Globus pallidus (tissue), 1 donor: ENCODE measurements at places on chromosomes 7 and 10.

DNA sequence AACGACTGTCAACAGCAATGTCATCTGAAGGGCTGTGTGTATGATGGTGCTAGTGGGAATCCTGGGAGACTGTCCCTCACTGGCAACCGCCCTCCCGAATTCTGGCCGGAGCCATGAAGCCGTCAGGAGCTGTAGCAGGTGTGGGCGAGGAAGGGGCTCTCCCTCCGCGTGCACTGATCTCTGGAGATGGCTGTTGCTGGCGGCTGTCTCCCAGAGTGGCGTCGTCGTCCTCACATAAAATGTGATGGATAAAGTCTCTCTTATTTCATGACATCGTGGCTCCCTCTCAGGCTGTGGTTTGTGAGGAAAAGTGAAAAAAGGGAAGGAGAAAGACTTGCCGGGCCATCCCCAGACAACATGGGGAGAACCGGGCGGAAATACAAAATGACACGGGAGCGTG, 216.5 kb downstream of the DNAJB6 start:
- DNase-seq, result no peak

DNA sequence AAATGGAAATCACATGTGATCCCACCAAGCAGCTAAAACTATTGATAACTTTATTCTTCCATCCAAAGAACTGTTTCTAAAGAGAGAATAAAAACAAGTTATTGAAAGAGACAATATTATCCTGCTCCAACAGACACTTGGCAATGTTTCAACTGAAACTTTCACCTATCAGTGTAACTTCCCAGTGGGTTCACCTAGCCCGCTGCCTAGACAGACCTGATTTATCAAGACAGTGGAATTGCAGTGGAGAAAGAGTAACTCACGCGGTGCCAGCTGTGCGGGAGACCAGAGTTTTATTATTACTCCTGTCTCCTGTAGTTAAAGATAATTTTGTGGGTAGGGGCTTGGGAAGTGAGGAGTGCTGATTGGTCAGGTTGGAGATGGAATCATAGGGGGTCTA, 199.8 kb downstream of the AHR start:
- no peak for DNase-seq

- DNase-seq, result peak; percentile 60
Measured at GRCh38 chr10:113322843-113323242, 230.0 kb upstream of the HABP2 start.

- no peak for DNase-seq
Measured at GRCh38 chr10:99329304-99329553, at the start of gene CNNM1. Gene CNNM1 (plus strand): TSS chr10:99329356. CDS start chr10:99329388, 32 bp downstream.

GRCh38 chr7:113608782-113609181, 310.0 kb downstream of the PPP1R3A start:
- DNase-seq, result no peak

- no peak for DNase-seq
Measured at GRCh38 chr7:31027161-31027965, 24.7 kb upstream of the ADCYAP1R1 start.

DNA sequence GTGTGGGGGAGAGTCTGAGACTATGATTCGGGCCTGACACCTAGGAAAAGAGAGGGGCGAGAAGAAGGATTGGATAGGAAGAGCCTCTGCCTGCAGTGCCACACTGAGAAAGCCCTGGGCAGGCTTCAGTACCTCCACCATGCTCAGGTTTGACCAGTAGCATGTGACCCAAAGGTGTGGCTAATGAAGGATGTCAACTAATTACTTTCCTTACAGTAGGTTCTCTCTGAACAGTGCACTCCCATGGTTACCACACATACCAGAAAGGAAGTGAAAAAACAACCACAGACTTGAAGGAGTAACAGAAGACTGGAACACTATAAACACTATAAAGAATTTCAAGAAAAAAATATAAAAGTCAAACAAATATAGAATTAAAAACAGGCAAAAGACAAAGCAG, 46.2 kb downstream of the SEM1 start:
- DNase-seq, result no peak

DNA sequence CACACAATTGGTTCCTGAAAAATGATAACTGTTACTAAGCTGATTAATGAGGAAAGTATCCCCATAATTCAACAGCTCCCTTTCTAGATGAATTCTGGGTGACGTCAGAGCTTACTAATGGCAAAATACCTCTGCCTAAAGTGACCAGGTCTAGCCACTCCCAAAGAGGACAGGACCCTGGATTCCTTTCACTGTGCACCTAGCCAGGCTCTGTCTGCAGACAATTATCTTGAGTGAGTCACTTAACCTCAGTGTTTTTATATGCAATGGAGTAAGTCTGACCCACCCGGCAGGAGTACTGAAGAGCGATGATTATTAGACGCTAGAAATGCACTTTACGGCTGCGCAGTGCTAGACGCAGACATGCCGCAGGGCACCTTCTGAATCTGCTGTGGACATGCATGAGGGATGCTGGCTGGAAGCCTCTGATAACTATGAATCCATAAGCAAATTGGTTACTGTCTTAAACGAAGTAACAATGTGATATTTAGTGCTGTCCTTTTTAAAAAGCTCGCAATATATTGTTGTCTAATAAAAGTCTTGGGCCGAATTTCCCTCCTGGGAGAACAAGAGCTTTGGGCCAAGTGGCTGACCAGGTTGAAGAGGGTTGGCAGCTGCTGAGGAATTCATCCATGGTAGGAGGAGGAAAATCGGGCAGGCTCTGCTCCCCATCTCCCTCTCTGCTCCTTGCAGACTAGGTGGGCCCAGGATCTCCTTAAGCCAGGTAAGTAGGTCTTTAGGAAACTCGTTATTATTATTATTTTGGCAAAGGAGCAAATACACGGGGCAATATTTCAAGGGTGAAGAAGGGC, 4.6 kb upstream of the INPP5A start:
- no peak for DNase-seq

- DNase-seq, result no peak
Measured at GRCh38 chr7:144414815-144415214, 11.3 kb upstream of the NOBOX start.

- DNase-seq, result no peak
Measured at GRCh38 chr10:20893297-20893696, 3.8 kb downstream of the NEBL start.

DNA sequence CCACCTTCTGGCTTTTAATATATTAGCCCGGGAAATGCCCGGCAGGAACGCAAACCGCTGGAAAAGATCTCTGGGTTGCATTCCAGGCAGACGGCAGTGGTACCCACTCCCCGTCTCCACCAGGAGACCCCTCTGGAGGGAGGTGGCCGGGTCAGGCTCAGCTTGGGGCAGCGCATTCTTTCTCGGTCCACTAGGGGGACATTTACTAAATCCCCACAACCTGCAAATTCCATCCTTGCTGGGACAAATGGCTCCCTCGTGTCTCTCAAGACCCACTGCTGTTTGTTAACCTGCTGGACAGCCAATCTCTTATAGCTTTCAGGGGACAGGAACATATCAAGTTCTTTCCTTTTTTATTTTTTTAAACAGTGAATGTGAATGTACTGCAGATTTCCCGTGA, 45.8 kb upstream of the CARD11 start:
- no peak for DNase-seq

DNA sequence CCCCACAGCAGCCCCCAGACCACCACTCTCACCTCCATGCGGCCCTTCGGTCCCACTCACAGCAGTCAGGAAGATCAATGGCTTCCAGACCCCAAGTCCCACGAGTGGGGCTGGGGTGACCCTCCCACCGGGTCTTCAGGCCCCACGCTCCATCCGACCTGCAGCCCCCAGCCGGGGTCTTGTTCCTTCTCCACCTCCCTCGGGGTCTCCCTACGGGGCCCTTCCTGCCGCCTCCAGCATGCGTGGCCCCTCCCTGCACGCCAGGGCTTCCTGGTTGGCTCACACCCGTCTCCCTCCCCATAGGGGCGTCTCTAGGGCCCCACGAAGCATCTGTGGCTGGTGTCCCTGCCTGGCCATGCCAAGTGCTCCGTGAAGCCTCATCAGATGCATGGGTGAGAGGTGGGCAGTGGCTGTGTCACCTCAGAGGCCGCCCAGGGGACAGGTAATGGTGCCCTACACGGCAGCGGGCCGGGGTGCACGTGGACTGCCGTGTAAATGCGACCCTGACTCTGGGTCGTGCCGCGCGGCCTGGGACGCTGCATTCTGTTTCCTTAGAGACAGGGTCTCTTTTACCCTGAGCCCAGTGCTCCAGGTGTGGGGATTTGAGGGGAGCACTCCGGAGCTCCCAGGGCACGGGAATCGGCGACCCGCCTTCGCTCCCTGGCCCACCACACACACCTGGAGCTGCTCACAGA, 19.9 kb downstream of the ADAP1 start:
- DNase-seq, result no peak

GRCh38 chr10:191703-192518, 56.7 kb downstream of the ZMYND11 start:
- DNase-seq, result no peak

DNA sequence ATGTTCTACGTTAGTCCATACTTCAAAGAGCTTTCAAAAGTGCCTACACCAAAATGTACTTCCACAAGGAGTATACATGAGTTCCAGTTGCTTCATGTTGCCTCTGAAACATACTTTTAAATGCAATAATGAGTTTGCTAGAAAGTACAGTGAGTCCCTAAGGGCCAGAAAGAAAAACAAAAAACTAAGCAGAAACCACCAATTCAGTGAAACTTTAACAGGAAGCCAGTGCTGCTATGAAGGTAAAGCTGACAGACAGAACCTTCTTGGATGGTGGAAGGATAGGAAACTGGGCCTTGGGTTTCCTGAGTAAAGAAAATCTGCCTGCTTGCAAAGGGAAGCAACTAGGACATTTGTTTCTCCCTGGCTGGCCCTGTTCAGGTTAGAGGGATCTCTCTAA, 104.2 kb downstream of the CTTNBP2 start:
- no peak for DNase-seq

- no peak for DNase-seq
Measured at GRCh38 chr7:50687096-50687495, 95.6 kb downstream of the GRB10 start.

DNA sequence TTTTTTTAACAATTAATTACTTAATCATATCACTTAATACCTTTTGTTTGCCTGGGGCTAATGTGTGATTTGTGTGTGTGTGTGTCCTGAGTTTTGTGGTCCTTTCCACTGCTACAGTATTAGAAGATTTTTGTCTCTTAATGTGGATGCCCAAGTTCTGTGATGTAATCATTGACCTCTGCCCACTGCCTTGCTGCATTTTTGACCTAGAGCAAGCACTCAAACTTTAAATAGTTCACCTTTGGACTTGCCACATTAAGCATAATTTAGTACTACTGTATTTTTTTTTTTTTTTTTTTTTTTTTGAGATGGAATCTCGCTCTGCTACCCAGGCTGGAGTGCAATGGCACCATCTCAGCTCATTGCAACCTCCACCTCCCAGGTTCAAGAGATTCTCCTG, 52.7 kb downstream of the VCL start:
- no peak for DNase-seq
